Activated CD4-positive, alpha-beta T cell treated with anti-CD3 and anti-CD28 coated beads, Interleukin-2, amount 50 U/mL, for 1 hour (primary cell): ENCODE measurements at places on chromosomes 4 and X.

- DNase-seq, result no peak
Measured at GRCh38 chr4:25441519-25442117, 64.6 kb downstream of the ANAPC4 start.

DNA sequence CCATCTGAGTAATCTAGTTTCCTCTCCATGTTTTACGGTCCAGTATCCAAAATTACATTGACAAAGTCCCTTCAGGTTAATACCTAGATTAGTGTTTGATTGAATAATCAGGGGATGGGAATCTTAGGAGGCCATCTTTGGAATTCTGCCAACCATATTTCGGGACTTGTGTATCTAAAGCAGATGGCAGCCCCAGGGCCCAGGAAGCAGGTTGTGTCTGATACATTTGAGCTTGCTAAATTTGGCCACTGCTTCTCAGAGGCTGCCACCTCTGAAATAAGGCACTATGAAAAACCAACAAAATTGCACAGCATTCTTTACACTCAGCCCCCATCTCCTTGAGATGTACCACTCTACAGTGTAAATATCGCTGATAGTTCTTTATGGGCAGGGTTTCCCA lies 102.1 kb downstream of the ASB9 start:
- no peak for DNase-seq

- DNase-seq, result no peak
Measured at GRCh38 chr4:109955146-109955545, 42.5 kb downstream of the EGF start.

DNA sequence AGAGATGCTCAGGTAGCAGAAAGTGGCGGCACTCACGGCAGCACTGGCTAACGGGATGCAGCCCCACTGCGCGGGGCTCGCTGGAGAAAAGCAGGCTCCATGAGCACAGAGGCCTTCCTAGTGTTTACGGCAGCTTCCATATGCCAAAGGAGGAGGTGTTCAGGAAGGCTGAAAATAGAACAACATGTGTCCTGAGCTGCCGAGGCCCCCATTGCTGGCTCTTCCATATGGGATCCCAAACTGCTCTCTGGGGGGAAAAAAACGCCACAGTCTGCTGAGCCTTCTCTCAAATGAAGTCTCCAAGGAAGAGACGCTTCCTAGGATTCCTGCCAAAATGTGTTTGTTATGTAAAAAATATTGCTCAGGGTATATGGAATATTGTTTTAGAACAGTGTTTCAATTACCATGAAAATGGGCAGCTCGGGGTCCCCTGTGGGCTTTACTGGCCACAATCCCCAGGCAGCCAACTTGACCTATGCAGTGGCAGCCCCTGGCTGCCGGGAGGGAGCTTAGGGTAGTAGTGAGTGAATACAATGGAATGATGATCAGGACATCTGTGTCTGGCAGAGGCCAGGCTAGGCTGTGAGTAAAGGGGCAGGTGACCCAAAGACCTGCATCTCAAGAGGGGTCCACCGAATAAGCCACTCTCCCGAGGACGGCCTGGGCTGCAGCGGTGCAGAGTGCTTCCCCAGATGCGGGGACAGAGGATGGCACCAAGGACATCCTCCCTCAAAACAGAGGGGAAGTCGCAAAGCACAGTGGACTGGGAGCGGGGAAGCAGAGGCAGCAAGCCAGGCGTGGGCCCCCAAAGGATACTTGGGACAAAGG lies 170.1 kb downstream of the AFAP1 start:
- DNase-seq, result no peak

DNA sequence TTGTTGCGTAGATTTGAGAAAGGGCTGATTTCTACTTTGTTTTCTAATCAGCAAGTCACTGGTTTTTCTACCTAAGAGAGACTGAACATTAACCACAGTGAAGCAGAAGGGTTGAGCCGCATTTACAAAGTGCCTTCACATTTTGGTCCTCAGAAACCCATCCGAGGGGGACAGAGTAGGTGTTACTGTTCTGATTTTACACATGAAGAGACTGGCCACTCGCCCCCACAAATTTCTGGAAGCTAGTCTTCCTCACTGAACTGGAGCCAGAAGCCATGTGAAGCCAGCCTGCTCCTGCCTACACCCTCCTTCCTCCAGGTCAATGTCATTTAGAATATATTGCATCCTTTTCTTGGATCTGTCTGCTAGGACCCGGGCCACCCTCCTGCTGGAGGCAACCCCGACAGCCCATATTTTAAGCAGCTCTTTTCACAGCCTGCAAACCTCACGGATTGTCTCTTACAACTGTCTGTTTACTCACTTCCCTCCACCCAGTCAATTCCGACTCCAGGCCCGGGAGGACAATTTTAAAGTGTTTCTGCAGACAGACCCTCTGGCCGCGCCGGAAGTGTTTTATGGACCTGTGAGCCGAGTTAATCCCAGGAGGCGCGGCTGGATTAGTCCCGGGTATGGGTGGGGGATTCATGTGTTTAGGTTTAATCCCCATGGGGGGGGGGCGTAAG lies 73.2 kb upstream of the BCOR start:
- no peak for DNase-seq

GRCh38 chrX:132165651-132166050 lies 37.8 kb upstream of the FRMD7 start:
- no peak for DNase-seq
